Keratinocyte (primary cell): ENCODE measurements at places on chromosomes 5 and 9.

- no peak for DNase-seq
Measured at GRCh38 chr5:138240650-138241385, 27.7 kb upstream of the CDC23 start.

DNA sequence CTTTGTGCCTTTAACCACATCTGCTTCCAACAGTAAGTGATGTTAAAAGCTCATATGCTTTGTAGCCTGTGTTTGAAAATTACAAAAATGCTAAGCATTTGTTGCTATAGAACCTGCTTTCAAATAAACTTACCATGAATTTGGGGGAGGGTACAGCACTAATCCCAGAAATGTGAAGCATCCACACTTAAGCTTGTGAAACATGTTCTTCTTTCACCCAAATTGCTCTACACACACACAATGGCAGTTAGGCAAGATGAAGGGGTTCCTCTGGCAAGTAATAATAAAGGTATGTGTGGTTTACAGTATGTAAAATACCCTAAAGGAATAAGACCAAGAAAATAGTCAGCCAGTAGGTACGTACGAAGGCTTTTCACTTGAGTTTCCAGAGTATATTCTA lies 165.6 kb downstream of the SMARCA2 start:
- no peak for DNase-seq

DNA sequence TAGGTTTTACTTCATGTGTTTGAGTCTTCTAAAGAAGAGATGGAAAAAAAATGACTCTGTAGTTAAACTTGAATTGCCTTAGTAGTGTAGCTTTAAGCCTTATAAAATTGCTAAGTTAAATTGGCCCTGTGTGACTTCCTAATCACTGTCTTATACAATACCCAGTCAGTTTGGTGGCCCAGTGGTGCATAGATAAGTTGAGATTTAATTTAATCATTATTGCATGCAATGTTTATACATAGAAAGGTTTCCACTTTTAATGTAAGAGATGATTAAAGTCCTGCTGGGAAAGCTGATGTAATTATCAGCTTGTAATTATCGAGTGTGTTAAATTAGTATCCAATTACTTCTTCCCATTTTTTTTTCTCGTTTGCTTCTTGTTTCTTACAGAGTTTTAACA lies 187.1 kb downstream of the TRIO start:
- DNase-seq = no peak

GRCh38 chr5:24005384-24005783 lies 498.0 kb downstream of the PRDM9 start:
- no peak for DNase-seq
